Activated CD4-positive, alpha-beta T cell treated with anti-CD3 and anti-CD28 coated beads for 36 hours (primary cell): ENCODE measurements at places on chromosomes 16 and 17. TPM values are rescaled to one million over a fixed set of nuclear protein-coding genes. Genes with fewer than 3 reads are reported as not detected.

The COPZ2 gene
- total RNA-seq: 4.1 TPM

The ALOX15 gene
- not detected for total RNA-seq

The ITGAD gene
- not detected for total RNA-seq

The PRSS22 gene
- total RNA-seq: not detected

The PDE6G gene
- total RNA-seq: 1.4 TPM

The MARVELD3 gene
- not detected for total RNA-seq

GRCh38 chr17:56809106-56809819 lies 24.5 kb downstream of the C17orf67 start:
- H3K4me1 ChIP-seq: no peaks in the 10 kb centered on the region
- H3K27me3 ChIP-seq: no peaks in the 10 kb centered on the region
- no peak overlapping the region for H3K4me3 ChIP-seq
- H3K36me3 ChIP-seq: no peaks in the 10 kb centered on the region
- no peak for DNase-seq

- peaks cover 5% of the 10 kb centered on the region for H3K27me3 ChIP-seq
- no peak overlapping the region for H3K27ac ChIP-seq
- no peaks in the 10 kb centered on the region for H3K36me3 ChIP-seq
- no peak for DNase-seq
- no peaks in the 10 kb centered on the region for H3K4me1 ChIP-seq
These were observed 304.6 kb upstream of the FOXF1 start for GRCh38 chr16:86205521-86206245.

- peaks cover 57% of the 10 kb centered on the region for H3K4me1 ChIP-seq
- H3K4me3 ChIP-seq: no peak overlapping the region
- no peaks in the 10 kb centered on the region for H3K27me3 ChIP-seq
- no peak overlapping the region for H3K27ac ChIP-seq
- no peaks in the 10 kb centered on the region for H3K36me3 ChIP-seq
These were observed 45.3 kb downstream of the CPNE2 start for GRCh38 chr16:57137566-57138273.

GRCh38 chr17:31266042-31266441 lies 31.0 kb downstream of the OMG start:
- H3K4me3 ChIP-seq: no peak overlapping the region
- H3K4me1 ChIP-seq: no peaks in the 10 kb centered on the region

DNA sequence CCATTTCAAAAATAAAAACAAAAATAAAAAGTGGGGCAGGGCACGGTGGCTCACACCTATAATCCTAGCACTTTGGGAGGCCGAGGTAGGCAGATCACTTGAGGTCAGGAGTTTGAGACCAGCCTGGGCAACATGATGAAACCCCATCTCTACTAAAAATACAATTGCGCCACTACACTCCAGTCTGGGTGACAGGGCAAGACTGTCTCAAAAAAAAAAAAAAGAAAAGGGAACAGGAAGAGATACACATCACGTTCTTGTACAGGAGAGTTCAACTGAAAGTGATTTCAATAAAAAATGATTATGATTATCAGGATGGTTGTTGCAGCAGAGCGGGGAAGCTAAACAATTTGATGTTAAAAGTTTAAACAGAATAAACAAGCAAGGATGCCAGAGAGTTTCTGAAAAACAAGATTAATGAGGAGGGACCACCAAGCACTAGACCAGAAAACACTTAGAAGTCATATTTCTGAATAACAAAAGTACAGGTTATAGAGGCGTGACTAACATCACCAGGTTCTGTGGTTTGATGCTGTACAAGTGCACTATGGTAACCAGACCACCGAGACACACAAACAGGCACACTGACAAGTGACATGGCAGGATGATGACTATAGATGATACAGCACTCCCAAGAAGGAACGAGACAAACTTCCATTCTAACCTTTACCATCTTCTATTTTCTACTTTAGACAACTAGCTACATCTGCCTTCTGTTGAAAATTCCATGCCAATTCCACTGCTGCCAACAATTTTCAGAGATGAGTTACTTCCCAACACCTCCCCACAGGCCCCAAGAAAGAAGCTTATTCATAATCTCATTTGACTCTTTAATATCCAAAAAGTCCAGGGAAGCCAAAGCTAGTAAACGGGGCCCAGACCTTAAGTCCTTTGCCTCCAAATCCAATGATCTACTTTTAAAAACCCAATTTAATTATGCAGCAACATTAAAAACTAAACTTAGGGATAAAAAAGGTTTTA lies 11.8 kb downstream of the DNAJA2 start:
- peak overlapping the region; percentile 88 for H3K27ac ChIP-seq
- peaks cover 40% of the 10 kb centered on the region for H3K4me1 ChIP-seq
- peak overlapping the region; percentile 11 for H3K4me3 ChIP-seq
- DNase-seq: peak; percentile 66
- no peaks in the 10 kb centered on the region for H3K27me3 ChIP-seq

- DNase-seq: no peak
- H3K27me3 ChIP-seq: no peaks in the 10 kb centered on the region
- no peak overlapping the region for H3K4me3 ChIP-seq
These were observed 84.8 kb upstream of the TOX3 start for GRCh38 chr16:52631711-52632110.

- no peaks in the 10 kb centered on the region for H3K4me1 ChIP-seq
- DNase-seq: no peak
- H3K4me3 ChIP-seq: no peak overlapping the region
- no peak overlapping the region for H3K27ac ChIP-seq
These were observed 183.3 kb downstream of the PARN start for GRCh38 chr16:14446796-14447195.

GRCh38 chr17:49694847-49695697 lies 12.7 kb downstream of the SLC35B1 start:
- peaks cover 36% of the 10 kb centered on the region for H3K4me1 ChIP-seq
- H3K4me3 ChIP-seq: no peak overlapping the region
- H3K27ac ChIP-seq: peak overlapping the region; percentile 90
- no peaks in the 10 kb centered on the region for H3K27me3 ChIP-seq
- peaks cover 8% of the 10 kb centered on the region for H3K36me3 ChIP-seq

DNA sequence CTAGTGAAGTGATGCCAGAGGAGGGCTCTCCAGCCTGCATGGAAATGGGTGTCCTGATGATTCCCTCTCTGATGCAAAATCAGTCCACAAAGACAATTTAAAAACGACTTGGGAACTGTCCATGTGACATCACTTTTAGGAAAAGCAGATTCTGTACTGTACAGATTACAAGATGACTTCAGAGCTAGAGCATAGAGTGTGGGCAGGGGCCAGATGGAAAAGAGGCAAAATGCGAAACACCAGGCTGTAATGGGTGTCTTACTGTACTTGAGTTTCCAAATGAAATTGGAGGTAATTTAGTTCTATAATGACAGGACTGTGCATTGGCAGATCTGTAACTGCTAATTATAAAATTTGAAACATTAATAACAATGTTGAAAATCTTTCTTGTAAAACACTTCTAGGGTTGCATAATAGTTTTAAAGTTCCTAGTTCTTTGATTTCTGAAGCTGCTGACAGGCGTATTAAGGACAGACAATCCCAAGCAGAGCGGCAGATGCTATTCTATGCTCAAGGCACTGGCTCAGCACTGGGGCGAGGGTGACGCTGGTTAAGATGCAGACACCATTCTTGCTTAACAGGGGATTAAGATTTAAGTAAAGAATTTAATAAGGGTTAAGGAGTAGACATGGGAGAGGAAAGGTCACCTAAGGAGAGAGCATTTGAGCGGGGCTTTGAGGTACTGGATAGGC lies 29.6 kb downstream of the OGFOD1 start:
- H3K4me1 ChIP-seq: peaks cover 24% of the 10 kb centered on the region
- peak overlapping the region; percentile 19 for H3K27ac ChIP-seq
- H3K27me3 ChIP-seq: no peaks in the 10 kb centered on the region
- no peak overlapping the region for H3K4me3 ChIP-seq

GRCh38 chr17:13421581-13422130 lies 180.1 kb downstream of the HS3ST3A1 start:
- no peak overlapping the region for H3K27ac ChIP-seq
- H3K4me1 ChIP-seq: no peaks in the 10 kb centered on the region
- H3K36me3 ChIP-seq: no peaks in the 10 kb centered on the region
- DNase-seq: no peak
- no peak overlapping the region for H3K4me3 ChIP-seq

- H3K27me3 ChIP-seq: no peaks in the 10 kb centered on the region
- no peaks in the 10 kb centered on the region for H3K4me1 ChIP-seq
- no peak overlapping the region for H3K4me3 ChIP-seq
- DNase-seq: no peak
- no peak overlapping the region for H3K27ac ChIP-seq
These were observed 85.5 kb downstream of the SSH2 start for GRCh38 chr17:29844339-29845048.

DNA sequence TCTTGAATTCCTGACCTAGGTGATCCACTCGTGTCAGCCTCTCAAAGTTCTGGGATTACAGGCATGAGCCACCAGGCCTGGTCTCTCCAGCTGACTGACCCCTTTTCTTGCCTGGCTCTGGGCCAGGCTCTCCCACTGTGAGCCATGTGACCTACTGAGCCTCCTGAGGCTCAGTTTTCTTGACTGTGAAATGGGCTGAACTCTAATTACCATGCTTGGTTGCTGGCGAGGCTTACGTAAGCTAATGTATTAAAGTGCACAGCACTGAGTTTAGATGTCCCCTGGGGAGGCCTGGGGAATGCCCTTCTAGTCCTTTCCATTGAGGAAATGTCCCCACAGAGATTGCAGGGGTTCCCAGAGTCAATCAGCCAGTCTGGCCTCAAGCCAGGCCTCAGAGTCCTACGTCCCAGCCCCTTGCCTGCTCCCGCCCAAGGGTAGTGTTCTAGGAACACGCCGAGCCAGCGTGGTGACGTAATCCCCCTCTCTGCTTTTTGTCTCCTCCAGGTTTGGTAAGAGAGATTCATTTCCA lies 45.8 kb upstream of the LGALS9 start:
- H3K27me3 ChIP-seq: no peaks in the 10 kb centered on the region
- DNase-seq: no peak
- no peak overlapping the region for H3K27ac ChIP-seq
- H3K4me1 ChIP-seq: peaks cover 14% of the 10 kb centered on the region
- H3K36me3 ChIP-seq: peaks cover 42% of the 10 kb centered on the region

- DNase-seq: no peak
- no peaks in the 10 kb centered on the region for H3K27me3 ChIP-seq
- H3K4me1 ChIP-seq: no peaks in the 10 kb centered on the region
- H3K27ac ChIP-seq: no peak overlapping the region
These were observed 41.5 kb upstream of the ETV4 start for GRCh38 chr17:43587647-43588046.

DNA sequence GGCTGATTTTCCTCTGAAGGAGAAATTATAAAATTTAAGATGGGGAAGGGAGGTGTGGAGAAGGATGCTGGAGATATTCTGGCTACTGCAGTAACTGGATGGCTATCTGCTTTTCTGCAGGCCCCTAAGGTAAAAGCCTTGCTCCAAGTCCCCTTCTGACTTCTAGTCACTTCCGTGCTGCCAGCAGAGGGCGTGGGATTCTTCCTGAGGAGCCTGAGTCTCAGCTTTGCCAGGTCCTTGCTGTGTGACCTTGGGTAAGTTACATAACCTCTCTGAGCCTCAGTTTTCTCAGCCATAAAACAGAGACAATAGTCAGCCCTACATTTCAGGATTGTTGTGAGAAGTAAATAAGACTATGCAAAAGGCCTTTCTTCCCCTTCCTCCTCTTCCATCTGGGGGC lies 24.3 kb upstream of the TMEM220 start:
- H3K4me3 ChIP-seq: no peak overlapping the region
- no peaks in the 10 kb centered on the region for H3K27me3 ChIP-seq
- H3K36me3 ChIP-seq: no peaks in the 10 kb centered on the region
- DNase-seq: peak; percentile 60
- no peaks in the 10 kb centered on the region for H3K4me1 ChIP-seq

GRCh38 chr16:6016530-6017184 lies 919.1 kb upstream of the EEF2KMT start:
- H3K4me1 ChIP-seq: no peaks in the 10 kb centered on the region
- no peak overlapping the region for H3K27ac ChIP-seq
- H3K4me3 ChIP-seq: no peak overlapping the region
- H3K27me3 ChIP-seq: peaks cover 19% of the 10 kb centered on the region

- peaks cover 45% of the 10 kb centered on the region for H3K4me1 ChIP-seq
- H3K27me3 ChIP-seq: no peaks in the 10 kb centered on the region
- H3K27ac ChIP-seq: peak overlapping the region; percentile 58
- no peak for DNase-seq
- peaks cover 5% of the 10 kb centered on the region for H3K36me3 ChIP-seq
These were observed 68.0 kb downstream of the ABR start for GRCh38 chr17:1111599-1112443.

GRCh38 chr16:85113913-85114312 lies 1.6 kb upstream of the CIBAR2 start:
- no peaks in the 10 kb centered on the region for H3K36me3 ChIP-seq
- H3K4me1 ChIP-seq: peaks cover 7% of the 10 kb centered on the region
- H3K27me3 ChIP-seq: no peaks in the 10 kb centered on the region
- no peak overlapping the region for H3K4me3 ChIP-seq
- DNase-seq: no peak

- no peaks in the 10 kb centered on the region for H3K27me3 ChIP-seq
- H3K4me3 ChIP-seq: no peak overlapping the region
- H3K27ac ChIP-seq: no peak overlapping the region
- peaks cover 4% of the 10 kb centered on the region for H3K36me3 ChIP-seq
- peaks cover 44% of the 10 kb centered on the region for H3K4me1 ChIP-seq
These were observed 51.0 kb downstream of the CMIP start for GRCh38 chr16:81495321-81496234.

DNA sequence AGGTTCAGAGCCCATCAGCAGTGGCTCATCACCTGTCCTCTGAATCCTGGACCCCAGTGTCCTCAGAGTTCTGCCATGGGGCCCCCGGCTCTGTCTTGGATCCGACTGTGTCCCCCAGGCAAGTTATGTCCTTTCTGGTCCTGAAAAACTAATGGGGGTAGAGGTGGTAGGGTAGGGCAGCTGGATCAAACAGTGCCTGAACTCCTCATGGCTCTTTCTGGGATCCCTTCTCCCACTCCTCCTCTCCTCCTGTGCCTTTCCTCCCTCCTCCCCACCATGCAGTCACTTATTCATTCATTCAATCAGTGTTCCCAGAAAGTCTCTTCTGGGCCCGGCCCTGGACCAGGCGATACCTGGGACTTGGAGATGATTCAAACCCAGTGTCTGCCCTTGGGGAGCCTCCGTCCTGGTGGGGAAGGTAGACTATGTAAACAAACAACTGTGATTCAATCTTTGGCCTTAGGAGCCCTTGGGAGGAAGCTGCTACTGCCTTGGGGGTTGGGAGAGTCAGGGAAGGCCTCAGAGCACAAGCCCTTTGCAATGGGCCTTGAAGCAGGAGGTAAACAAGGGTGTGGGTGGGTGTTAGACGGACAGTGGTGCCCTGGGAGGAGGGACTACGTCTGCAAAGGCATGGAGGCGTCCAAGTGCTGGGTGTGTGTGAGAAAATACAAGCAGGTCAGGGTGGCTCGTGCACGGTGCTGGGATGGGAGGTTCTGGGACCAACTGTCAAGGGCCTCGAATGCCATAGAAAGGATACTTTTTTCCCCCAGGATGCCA lies 6.4 kb upstream of the FAM83G start:
- no peaks in the 10 kb centered on the region for H3K36me3 ChIP-seq
- no peak overlapping the region for H3K27ac ChIP-seq
- no peaks in the 10 kb centered on the region for H3K4me1 ChIP-seq
- no peak for DNase-seq

- DNase-seq: peak; percentile 41
- peak overlapping the region; percentile 91 for H3K27ac ChIP-seq
- H3K27me3 ChIP-seq: no peaks in the 10 kb centered on the region
- H3K4me3 ChIP-seq: no peak overlapping the region
These were observed 4.8 kb downstream of the ATP2A3 start for GRCh38 chr17:3959295-3959899.

GRCh38 chr16:13070268-13070667 lies 168.9 kb downstream of the SHISA9 start:
- no peaks in the 10 kb centered on the region for H3K4me1 ChIP-seq
- no peak overlapping the region for H3K27ac ChIP-seq
- H3K27me3 ChIP-seq: peaks cover 4% of the 10 kb centered on the region
